ENCODE measurements at places on chromosomes 13 and 19. TPM values are rescaled to one million over a fixed set of nuclear protein-coding genes. Genes with fewer than 3 reads are reported as not detected.

DNA sequence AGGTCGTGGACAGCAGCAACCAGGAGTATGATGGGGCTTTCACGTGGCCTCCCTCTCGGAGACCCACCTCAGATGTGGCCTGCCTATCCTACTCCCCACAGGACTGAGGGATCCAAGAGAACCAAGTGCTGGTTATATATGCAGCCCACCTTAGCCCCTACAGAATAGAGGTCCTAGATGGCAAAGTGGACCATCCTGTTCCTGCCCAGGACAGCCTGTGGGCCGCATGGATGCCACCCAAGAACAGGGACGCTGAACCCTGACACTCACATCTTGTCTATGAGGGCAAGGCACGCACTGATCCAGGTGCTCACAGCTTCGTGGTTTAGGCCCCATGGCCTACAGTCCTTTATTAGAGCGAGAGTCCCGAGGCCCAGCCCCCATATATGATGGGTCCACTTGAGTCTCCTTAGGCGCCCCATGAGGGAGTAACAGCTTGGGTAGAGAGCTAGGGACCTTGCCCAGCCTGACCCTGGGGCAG, 1.5 kb upstream of the SLC27A5 start:
- DNase-seq, result no peak

GRCh38 chr19:16372065-16372915, 47.7 kb downstream of the KLF2 start:
- no peak for DNase-seq

- DNase-seq, result no peak
These were observed 99.0 kb downstream of the TM9SF2 start for GRCh38 chr13:99600318-99600717.

DNA sequence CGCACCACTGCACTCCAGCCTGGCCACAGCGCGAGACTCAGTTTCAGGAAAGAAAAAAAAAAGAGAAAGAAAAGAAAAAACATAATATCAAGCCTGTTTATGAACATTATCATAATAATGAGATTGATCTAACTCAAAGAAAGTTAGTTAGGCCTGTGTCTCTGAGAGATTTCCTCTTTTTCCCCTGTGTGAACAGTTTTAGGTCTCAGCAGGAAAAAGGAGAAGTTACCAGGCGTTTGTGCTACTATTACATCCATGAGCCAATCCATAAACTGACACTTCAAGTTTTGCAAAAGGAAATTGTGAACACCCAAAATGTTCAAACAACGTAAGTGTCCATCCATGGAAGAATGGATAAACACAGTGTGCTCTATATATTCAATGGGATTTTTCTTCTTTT, 3.8 kb downstream of the TARM1 start:
- DNase-seq, result no peak

GRCh38 chr13:35016362-35017112, 74.5 kb downstream of the NBEA start:
- DNase-seq, result no peak

GRCh38 chr13:112441779-112442310, 65.7 kb downstream of the SPACA7 start:
- DNase-seq, result no peak

DNA sequence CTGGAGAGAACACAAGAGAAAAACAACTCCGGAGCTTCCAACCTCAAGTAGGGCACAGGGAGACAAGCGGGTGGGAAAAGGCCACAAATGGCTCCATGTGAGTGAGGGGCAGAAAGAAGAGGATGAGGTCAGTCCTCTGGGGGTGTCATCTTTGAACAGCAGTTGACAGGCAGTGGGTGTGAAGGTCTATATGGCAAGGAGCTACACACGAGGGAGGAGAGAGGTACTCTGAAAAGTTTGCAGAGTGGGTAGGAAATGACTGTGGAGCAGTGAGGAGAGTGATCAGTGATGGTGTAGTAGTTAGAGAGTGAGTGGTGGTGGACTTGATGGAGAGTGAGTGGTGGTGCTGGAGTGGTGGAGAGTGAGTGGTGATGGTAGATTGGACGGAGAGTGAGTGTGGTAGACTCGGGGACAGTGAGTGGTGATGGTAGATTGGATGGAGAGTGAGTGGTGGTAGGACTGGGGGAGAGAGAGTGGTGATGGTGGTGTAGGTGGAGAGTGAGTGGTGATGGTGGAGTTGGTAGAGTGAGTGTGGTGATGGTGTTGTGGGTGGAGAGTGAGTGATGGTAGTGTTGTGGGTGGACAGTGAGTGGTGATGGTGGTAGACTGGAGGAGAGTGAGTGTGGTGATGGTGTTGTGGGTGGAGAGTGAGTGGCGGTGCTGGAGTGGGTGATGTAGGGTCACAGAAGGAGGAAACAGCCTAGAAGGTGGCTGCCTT, 4.0 kb downstream of the TFDP1 start:
- DNase-seq, result no peak

- DNase-seq, result no peak
These were observed 545.4 kb downstream of the SUCLA2 start for GRCh38 chr13:47455626-47456025.

- DNase-seq, result no peak
These were observed 1124.8 kb upstream of the PRR20A start for GRCh38 chr13:56015919-56016318.

GRCh38 chr19:4691373-4691772, 21.2 kb upstream of the MYDGF start:
- DNase-seq, result no peak

DNA sequence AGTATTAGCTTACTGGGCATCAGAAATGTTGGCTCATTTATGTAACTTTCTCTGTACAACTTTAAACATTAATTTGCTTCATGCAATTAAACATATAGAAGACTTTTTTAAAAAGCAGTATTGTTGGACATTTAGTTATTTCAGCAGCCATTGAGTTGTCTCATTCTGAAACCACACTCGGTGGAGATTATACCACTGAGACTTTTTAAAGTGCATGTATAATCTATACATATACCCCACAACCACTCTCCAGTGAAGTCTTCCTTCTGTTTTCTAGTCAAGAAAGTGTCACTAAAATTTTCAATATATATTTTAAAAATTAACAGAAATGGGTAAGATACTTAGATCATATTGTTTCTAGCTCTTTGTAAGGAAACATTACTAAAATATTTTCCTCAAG, 15.5 kb downstream of the SETDB2 start:
- no peak for DNase-seq

GRCh38 chr19:5694956-5695648, 5.0 kb downstream of the RPL36 start:
- no peak for DNase-seq

DNA sequence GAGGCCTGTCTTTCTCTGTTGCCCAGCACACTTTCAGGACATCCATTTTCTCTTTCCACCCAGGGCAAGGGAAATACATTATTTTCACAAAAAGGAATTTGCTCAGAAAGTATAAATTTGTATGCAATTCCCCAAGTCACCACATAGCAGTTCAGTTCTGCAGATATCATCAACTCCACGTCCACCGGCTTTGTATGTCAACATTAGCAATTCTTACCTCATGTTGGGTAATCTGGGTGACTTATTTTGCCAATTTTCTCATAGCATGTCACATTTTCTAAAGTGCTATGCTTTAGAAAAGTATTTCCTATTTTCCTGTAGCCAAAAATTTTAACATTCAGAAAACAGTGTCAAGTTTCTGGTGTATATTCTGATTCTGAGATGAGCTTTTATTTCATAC, 501.8 kb downstream of the EFNB2 start:
- no peak for DNase-seq

- DNase-seq, result no peak
These were observed 472.1 kb downstream of the DIAPH3 start for GRCh38 chr13:59691501-59692066.

DNA sequence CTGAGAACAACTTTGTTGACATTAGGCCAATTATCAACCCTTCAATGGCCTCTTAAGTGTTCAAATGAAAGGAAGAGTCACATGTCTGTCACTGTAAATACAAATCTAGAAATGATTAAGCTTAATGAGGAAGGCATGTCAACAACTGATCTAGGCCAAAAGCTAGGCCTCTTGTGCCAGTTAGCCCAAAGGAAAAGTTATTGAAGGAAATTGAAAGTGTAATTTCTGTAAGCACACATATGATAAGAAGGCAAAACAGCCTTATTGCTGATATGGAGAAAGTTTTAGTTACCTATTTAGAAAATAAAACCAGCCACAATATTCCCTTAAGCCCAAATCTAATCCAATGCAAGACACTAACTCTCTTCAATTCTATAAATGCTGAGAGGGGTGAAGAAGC, 604.7 kb downstream of the SLITRK6 start:
- no peak for DNase-seq

DNA sequence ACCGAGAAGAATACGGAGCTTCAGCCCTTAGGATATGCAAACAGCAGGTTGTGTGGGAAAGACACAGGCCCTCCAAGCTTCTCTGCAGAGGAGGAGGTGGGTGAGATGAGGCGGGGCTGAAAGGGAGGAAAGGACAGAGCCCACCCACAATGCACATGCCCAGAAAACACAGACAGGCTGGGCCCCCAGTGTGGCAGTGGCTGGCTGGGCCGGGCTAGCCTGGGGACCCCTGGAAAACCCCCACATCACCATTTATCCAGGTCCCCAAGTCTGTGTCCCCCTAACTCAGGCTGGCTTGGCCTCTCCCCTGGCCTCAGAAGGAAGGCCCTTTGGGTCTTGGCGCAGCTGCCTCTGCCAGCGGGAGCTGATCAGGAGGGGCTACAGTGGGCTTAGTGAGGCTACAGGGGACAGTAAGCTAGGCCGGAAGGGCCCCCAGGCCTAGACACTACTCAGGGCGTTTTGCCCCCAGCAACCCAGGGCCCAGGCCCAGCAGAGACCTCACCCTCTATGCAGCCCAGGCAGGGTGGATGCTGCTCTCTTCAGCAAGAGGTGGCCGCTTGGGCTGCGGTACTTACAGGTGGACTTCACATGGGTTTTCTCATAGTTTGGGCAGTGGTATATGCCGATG, 119.5 kb downstream of the TUBA3C start:
- no peak for DNase-seq

- no peak for DNase-seq
These were observed 41.2 kb downstream of the ABCC4 start for GRCh38 chr13:95260031-95260525.

DNA sequence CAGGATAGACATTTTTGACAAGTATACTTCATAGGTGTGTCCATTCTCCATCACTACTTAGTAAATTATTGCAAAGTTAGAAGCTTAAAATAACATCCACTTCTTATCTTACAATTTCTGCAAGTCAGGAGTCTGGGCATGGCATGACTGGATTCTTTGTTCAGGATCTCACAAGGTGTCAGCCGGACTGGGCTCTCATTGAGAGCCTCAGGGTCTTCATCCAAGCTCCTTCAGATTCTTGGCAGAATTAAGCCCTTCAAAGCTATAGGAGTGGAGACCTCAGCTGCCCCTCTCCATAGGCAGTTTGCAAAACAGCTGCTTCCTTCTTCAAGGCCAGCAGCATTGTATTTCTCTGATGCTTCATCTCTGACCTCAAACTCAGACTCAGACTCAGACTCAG, 9.1 kb upstream of the SIN3B start:
- DNase-seq, result no peak

DNA sequence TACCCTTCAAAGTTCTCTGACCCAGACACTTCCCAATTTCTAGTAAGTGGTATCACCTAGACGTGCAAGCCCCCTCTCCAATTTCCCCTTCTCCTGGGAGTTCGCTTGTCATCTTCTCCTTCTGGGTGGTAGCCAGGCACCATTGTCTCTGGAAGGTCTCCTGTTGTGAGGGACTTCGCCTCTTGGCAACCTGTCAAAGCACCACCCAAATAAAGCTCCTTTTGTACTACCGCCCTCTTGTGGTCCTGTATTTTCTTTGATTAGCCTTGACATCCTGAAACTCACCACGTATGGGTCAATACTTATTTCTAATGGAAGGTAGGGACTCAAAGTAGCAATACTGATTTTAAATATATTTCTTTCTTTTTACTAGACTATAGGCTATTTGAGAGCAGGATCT, 8.2 kb downstream of the GPC5 start:
- DNase-seq, result no peak

- DNase-seq, result peak; percentile 62
These were observed 21.9 kb downstream of the ATP11A start for GRCh38 chr13:112711528-112712265.

- DNase-seq, result no peak
These were observed 1573.3 kb downstream of the PCDH9 start for GRCh38 chr13:65656740-65657329.

GRCh38 chr13:28171266-28171665, 32.9 kb downstream of the PAN3 start:
- DNase-seq, result no peak

DNA sequence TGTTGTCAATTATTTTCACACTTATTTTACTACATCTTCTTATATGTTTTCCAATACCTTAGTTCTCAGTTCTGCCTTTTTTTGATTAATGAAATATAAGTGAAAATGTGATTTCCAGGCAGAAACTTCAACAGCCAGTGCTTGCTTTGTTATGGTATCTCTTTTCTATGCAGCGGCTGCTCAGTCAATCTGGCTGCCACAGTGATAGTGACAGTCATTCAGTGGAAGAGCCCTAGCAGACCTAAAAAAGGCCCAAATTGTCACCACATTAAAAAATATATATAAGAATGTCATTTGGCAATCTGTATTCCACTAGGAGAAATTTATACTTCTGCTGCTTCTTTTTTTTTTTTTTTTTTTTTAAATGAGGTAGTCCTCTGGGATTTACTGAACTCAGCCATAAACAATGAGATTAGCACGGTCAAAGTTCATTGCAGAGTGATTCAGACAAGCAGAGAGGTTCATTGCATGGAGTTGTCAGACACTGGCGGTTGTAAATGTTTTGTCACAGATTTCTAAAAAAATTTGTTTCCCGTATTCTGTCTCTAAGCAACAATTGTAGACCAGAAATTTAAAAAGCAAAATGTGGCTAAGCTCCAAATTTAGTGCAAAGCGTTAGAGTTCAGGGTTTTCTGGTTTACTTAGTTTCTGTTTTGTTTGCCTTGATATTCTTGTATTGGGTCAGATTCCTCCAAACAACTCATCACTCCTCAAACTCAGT, 94.7 kb upstream of the PRR20A start:
- no peak for DNase-seq

GRCh38 chr19:46369817-46370216, 22.9 kb downstream of the PPP5C start:
- no peak for DNase-seq

GRCh38 chr19:734716-735115, 16.2 kb upstream of the MISP start:
- DNase-seq, result no peak

DNA sequence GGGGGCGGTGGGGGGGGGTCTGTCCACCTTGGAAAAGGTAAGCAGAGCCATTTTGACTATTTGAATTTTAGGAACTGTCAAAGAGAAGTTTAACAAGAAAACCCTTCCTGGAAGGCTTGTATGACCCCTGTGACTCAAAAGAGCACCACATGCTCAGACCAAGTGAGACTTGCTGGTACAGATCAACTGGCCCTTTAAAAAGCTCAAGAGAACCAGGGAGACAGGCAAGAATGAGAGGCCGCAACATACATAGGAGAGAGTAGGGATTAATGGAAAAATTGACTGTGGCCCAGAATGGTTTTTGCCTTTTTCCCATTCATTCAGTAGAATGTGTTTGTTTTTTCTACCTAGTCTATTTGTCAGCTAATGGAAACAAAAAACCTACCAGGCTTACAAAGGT, 26.2 kb upstream of the ATP8A2 start:
- no peak for DNase-seq

The GNA15 gene
- 1.9 TPM for total RNA-seq

The TEX30 gene
- 12.8 TPM for total RNA-seq

The AP1M1 gene
- total RNA-seq, result 42.9 TPM

The ZNF345 gene
- total RNA-seq, result 17.8 TPM

The TMEM205 gene
- total RNA-seq, result 28.7 TPM

The IQCN gene
- 0.47 TPM for total RNA-seq

The AMER2 gene
- 161 TPM for total RNA-seq

The ZNF471 gene
- 18.4 TPM for total RNA-seq

The COMMD6 gene
- total RNA-seq, result 103 TPM
